RPMI7951 (cell line): ENCODE measurements at places on chromosomes 2 and 18. TPM values are rescaled to one million over a fixed set of nuclear protein-coding genes. Genes with fewer than 3 reads are reported as not detected.

PLGLB1 gene
- 0.36 TPM in 1 of 2 replicates, not detected in the other for total RNA-seq

SLC14A1 gene
- 28.6 and 43.4 TPM in 2 replicates for total RNA-seq

CNDP2 gene
- total RNA-seq: 24.7 and 34.7 TPM in 2 replicates

RGPD4 gene
- not detected in 2 replicates for total RNA-seq

FOXI3 gene
- total RNA-seq: not detected in 2 replicates

CCDC150 gene
- total RNA-seq: 11.7 and 13.6 TPM in 2 replicates

DNA sequence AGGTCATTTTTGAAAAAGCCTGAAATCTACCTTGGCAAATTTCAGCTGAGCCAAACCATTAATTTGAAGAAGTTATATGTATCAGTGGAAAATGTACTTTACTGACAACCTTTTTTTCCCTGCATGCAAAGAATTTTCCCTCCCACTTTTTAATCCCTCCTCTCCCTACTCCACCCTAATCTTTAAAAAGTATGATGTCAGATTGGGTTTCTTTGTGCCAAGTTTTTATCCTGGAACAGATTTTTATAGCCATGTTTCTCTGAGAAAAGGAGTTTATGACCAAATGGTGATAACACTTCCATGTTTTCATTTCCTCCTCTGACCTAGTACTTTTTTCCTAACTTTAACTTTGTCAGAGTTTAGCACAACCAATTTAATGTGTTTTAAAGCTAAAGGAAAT is 250.3 kb upstream of the FOSL2 start:
- no peak for DNase-seq

DNA sequence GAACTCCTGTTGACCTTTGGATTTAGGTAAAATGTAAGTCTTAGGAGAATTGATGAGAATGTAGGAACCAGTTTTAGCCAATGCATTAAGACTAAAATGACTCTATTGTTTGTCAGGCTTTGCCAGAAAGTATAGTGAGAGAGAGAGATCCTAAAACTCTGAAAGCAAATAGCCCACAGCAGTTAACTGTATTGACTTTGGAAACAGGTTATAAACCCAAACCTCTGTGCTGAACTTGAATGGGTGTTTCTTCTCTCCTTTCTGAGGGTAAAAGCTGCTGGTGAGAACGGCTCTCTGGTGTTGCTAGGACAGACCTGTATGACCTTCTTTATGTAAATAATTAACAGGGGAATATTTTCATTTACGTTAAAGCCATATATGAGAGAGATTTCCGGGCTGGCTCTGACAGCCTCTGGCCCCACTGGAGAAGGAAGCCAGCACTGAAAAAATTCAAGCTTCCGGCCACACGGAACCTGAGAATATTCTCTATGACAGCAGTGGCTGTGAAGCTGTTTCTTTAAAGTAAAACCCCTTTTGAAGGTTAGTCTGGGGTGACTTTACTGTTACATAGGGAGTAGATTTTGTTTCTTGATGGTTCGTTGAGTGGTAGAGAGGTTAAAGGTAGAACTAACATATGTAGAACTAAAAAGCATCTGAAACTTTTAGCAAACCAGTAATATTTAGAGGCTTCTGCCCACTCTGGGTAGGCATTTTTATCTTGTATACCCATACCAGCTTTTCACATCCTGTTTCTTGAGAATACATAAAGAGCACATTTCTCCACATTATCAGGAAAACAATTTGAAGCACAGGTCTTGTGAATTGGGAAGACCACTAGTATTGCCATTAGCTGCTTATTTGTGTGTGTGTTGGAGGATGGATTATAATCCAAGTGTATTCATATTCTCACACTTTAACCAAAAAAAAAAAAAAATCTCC is 123.8 kb downstream of the SPTBN1 start:
- DNase-seq: no peak

- DNase-seq: peak; percentile 63
These were observed 26.0 kb upstream of the ATG16L1 start for GRCh38 chr2:233225230-233226068.

DNA sequence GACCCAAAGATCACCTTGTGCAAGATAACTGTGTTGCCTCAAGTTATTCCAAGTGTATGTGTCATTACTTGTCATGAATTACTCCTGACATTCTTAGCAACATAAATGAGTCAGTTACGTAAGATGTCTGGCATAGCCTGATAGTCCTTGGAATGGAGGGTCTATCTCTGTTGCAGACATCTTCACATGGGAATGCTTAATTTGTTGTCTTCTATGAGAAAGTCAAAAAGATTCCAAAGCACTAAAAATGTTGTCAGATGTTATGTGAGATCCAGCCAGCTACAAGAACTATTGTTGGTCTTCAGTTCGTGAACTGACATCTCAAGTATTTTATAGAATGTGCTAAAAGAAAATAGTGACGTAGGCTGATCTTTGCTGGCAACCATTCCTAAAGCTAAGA is 178.2 kb upstream of the RASGRP3 start:
- DNase-seq: peak; percentile 34

GRCh38 chr2:200466425-200467418 is 43.1 kb downstream of the KCTD18 start:
- no peak for DNase-seq
